GM19239 (cell line): ENCODE measurements at places on chromosomes 1 and 21.

GRCh38 chr1:243575070-243575469 lies 275.0 kb downstream of the AKT3 start:
- DNase-seq, result no peak

GRCh38 chr1:150017206-150017750 lies 6.8 kb upstream of the OTUD7B start:
- no peak for DNase-seq

GRCh38 chr1:82065916-82066315 lies 265.2 kb downstream of the ADGRL2 start:
- DNase-seq, result no peak

DNA sequence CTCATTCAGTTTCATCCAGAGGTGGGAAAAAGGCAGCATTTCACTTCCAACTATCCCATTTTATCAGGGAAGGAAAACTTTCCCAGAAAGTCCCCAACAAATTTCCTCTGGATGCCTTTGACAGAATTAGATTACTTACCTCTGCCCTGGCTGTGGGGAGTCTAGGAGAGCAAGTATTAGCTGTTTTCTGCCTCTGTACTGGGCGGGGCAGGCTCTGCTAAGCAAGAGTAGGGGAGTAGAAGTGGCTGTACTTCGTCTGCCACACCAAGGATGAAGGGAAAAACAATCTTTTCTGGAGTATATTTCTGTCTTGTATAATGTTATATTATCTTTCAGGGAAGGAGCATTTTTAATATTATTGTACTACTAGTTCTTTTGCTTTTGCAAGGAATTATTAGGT lies 78.5 kb downstream of the FNBP1L start:
- DNase-seq, result no peak

DNA sequence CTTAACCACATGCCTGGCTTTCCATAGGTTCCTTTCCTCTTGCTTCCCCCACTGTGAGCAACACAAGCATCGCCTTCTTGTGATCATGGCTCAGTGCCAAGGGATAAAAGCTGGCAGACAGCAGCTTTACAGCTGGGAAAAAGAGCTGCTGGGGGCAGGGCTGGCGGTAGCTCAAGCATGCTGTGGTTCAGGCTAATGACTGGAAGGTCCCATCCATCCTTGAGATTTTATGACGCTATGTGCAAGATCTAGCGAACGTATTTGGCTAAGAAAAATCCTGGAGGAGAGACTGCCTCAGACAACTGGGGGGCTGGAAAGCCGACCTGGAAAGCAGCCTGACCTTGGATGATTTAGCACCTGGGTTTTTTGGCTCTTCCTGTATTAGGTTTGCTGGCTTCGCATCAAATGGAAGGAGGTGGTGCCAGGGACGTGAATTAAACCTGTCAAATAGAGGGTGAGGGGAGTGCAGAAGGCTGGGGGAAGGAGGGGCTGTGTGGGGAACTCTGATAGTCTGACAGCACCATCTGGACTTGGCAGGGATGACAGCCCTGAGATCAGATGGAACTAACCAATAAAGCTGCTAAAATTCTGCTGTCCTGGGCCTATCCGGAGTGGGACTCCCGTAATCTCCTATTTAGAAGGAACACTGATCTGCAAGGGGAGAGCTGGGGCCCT lies 34.8 kb downstream of the ZMYND12 start:
- no peak for DNase-seq

DNA sequence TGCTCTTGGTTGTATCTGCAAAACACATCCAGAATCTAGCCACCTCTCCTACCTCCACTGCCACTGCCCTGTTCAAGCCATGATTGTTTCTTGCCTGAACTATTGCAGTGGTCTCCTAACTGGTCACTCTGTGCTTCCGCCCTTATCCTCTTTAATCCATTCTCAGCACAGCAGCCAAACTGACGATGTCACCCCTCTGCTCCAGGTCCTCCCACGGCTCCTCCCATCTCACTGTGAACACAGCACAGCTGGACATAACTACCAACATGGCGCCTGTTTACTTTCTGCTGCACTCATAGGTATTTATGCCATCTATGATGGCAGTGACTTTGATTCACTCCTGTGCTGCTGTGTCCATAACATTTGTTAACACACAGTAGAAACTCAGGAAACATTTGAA lies 406.7 kb downstream of the DISC1 start:
- no peak for DNase-seq

GRCh38 chr1:91507328-91507727 lies 6.7 kb downstream of the CDC7 start:
- no peak for DNase-seq

GRCh38 chr1:40659649-40659947 lies 5.9 kb downstream of the RIMS3 start:
- DNase-seq, result no peak
